ENCODE measurements at places on chromosomes 16 and 17. TPM values are rescaled to one million over a fixed set of nuclear protein-coding genes. Genes with fewer than 3 reads are reported as not detected.

- DNase-seq = no peak
Measured at GRCh38 chr16:26993511-26993910, 73.2 kb upstream of the C16orf82 start.

GRCh38 chr16:2899564-2900072, 12.1 kb upstream of the FLYWCH1 start:
- no peak for DNase-seq

- DNase-seq = no peak
Measured at GRCh38 chr16:79379095-79379494, 221.4 kb downstream of the MAF start.

DNA sequence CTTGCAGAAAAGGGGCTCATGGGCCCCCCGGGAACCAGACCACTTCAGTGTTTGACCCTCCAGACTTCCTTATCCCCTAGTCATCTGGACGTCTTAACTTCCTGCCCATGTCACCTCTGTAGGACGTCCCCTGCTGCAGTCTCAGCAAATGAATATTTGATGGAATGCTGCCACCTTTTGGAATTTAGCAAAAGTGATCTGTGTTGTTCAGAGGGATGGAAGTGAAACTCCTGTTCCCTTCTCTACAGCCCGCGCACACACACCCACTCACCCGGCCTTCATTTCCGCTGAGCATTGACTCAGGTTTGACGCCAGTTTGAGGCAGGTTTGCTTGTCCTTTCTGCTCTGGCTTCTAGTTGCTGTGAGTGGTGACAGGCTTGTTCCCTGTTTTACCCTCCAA, 507.2 kb upstream of the EEF2KMT start:
- no peak for DNase-seq

Gene SPNS2
- 0.27 TPM for total RNA-seq
